ENCODE measurements at places on chromosomes 7 and 10. TPM values are rescaled to one million over a fixed set of nuclear protein-coding genes. Genes with fewer than 3 reads are reported as not detected.

The ACTR3C gene
- polyA plus RNA-seq = 4.0 TPM

DNA sequence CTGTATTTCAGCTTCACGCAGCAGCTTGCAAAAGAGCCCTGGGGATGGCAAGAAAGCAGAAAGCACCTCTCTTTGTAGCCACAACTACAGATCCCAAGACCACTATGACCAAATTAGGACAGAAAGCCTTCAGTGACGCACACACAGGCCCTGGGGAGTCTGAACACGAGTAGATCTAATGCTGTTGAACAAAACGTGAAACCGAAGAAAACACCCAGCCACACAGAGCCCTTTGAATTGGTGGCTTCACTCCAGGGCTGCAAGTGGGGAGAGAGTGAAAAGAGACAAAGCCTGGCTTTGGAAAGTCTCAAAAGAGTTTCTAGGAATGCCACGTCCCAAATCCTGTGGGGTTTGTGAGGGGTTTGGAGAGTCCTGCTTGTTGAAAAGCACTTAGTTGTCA lies 28.4 kb downstream of the PLXNA4 start:
- no peak for DNase-seq

DNA sequence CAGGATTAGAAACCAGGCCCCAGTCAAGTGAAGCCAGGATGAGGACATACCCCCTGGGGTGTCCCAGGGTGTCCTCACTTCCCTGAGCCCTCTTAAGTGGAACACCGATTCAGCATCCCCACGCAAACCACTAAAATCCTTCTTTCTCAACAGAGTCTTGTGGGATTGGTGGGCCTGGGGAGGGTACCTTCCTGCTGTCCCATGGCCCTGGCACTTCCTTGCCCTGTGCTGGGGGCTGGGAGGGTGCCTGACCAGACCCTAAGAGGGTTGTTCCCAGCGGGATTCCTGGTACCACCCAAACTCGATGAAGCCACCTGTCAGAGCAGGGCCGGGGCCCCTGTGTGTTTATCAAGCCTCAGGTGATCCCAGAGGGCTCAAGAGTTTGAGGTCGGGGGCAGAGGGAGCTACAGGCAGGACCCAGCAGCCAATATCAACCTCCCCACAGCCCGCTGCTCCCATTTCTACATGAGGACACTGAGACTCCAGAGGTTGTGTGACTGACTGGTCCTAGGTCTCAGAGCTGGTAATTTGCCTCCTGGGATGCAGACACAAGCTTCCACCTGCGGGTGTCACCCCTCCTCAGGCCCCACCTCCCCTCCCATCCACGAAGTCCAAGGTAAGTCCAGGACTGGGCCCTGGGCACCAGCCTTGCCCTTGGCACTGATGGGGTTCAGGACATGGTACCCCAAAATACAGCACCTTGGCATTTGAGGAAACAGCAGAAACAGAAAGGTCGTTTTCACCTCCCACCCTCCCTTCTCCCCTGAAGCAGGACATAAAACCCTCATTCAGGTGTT lies 31.4 kb downstream of the OAT start:
- DNase-seq = peak; percentile 26

DNA sequence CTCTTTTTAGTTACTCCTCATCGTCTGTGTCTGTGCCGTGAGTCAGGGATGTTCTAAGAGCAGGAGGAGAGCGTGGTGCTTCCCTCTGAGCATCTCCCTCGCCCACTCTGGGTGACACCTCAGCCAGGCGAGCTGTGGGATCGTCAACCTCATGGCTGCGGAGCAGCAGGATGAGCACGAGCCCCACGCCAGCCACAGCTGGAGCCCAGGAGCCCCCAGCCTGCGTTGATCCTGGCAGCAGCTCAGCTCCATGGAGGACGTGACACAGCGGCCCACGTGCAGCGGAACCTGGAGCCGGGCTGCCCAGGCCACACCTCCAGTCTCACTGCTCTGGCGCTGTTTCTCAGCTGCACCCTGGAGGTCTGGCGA lies 512.0 kb downstream of the PTPRN2 start:
- DNase-seq = no peak

GRCh38 chr7:97117035-97117371 lies 495 bp upstream of the SDHAF3 start:
- no peak for DNase-seq

DNA sequence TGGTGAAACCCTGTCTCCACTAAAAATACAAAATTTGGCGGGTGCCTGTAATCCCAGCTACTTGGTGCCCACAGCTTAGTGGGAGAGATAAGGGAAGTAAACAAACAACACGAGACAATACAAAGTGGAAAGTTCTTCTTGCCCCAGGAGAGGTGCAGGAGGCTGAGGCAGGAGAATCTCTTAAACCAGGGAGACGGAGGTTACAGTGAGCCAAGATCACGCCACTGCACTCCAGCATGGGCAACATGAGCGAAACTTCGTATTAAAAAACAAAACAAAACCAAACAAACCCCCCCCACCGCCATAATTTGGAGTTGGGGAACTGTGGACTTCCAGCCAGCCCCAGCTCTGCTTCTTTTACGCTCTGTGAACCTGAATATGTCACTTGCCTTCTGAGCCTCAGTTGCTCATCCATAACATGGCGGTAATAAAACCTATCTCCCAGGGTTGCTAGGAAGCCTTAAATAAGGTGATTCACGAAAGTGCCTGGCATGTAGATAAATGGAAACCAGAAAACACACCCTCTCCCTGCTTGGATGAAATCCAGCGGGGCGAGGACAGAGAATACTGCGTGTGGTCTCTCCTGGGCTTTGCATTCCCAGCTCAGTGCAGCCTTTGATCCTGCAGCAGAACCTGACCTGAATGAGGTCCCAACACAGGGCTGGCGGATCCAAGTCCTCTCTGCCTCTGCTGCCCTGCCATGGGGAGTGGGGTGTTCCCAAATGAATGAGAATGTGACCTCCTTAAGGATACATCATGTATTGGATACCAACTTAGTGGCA lies 10.2 kb downstream of the MLXIPL start:
- no peak for DNase-seq

- DNase-seq = no peak
Observed at GRCh38 chr7:142487124-142487523, 229.3 kb upstream of the PRSS58 start.

The BICC1 gene
- not detected for polyA plus RNA-seq

DNA sequence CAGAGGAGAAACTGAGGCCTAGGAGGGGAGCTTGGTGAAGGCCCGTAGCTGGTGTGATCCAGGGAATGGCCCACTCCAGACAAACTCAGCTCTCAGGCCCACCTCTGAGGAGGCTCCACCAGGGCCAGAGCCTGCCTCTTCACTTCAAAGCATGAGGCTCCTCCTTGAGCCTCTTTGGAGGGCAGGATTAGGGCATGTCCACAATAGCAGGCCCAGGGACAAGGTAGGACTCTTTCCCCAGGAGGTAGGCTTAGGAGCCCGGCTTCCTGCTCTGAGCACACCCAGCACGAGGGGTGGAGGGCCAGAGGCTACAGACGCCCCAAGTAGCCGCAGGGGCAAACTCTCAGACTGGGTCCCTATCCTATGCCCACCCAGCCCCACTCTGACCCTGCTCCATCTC lies 164.6 kb upstream of the ZMIZ1 start:
- DNase-seq = no peak

DNA sequence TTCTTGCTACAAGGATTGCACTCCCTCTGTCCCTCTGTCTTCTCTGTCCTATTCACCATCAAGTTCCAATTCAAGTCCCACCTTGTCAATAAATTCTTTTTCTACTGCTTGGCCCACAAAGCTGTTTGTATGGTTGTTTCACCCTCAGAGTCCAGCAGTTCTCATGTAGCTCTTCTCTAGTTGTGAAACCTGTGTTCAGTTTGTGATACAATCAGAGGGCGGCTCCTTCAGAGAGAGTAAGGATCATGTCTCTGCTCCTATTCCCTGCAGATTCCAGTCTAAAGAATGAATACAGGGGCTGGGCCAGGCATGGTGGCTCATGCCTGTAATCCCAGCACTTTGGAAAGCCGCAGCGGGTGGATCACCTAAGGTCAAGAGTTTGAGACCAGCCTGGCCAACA lies 126.6 kb upstream of the BET1 start:
- DNase-seq = no peak

- DNase-seq = no peak
Observed at GRCh38 chr10:44883593-44884331, 27.4 kb upstream of the TMEM72 start.

- no peak for DNase-seq
Observed at GRCh38 chr10:50615658-50616057, 8.1 kb downstream of the SGMS1 start.

GRCh38 chr10:119872860-119873681 lies 428 bp upstream of the MCMBP start:
- DNase-seq = peak; percentile 96

The BHLHA15 gene
- polyA plus RNA-seq = 0.66 TPM

The NHLRC2 gene
- 5.9 TPM for polyA plus RNA-seq

DNA sequence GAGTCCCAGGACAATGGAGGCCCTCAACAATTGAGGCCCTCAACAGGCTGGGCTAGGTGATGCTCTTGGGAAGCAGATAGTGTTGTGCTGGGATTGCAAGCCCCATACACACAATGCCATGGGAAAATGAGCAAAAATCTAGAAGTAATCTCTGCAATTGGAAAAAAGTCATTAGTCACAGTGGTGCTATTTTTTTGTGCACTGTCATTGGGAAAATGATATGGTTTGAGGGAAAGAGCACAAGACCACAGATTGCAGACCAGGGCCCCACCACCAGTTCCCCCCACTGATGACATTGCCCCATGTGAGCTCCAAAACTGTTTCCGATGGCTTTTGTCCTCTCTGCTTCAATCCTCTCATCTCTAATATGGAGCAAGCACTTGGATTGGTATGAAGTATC lies 1.9 kb downstream of the KCTD7 start:
- DNase-seq = no peak

DNA sequence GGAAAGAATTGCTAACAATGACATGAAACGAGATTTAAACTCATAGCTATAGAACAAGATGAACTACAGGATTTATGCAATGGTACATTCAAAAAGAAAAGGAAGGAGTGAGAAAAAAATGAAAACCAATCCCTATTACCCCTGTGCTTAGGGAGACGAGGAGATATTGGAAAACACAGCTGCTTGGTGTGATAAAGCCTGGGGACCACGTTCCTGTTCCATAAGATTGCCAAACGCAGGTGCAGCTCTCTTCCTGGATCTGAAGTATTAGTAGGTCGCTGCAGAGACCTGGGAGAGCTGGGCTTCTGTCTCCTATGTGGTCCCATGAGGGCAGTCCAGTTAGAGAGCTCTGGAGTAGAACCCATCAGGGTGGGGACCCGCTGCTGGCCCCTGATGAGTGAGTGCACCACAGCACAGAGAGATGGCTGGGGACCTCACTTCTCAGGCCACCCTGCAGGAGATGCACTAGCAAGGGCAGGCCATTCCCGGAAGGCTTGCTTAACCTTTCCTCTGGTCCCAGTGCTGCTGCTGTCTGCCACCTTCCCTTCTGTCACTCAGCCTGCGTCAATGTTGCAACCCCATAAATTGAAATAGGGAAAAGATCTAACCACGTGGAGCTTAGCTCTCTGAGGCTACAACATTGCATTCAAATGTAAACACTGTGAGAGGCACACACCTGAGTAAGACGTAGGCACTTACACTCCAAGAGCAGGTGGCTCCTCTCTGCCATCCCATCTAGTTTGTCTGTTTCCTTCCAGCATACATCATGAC lies 57.9 kb downstream of the MTPN start:
- DNase-seq = no peak

The PRKCQ gene
- 0.85 TPM for polyA plus RNA-seq

DNA sequence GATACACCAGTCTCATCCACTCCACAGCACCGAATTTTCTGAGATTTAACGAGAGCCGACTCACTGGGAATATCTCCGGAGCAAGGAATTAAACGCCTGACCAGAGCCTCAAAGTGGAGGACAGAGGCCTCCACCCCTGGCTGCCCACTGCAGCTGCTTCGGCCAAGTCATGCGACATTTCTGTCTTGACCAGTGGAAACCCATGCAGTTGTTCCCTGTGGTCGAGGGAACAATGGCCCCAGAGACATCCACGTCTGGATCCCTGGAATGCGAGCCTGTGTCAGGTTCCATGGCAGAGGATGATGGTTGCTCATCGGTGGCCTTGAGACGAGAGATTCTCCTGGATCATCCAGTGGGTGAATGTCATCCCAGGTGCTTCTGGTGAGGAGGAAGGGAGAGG lies 65.7 kb upstream of the INSIG1 start:
- DNase-seq = no peak

DNA sequence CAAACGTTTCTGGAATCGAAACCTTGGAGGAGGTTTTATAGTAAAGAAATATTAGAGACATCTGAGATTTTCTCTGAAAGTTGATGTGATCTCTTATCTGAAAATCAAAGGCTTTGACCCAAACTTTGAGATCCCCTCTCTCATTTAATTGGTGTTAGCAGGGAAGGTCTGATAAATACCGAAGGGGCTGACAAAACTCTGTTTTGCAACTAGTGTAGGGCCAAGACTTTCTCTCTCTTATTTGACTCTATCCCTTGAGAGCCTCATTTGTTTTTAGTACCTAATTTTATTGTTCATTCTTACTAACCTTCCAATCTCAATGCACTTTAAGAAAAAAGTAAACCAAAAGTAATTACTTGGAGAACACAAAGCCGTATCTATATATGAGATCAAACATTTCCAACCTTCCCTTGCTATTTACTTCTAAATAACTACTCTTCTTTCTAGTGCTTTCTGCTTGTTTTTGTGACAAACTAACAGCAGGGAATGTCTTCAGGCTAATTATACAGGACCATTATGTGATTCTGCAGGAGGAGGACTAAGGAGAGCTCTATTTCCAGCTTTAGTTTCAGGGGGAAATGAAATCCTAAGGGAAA lies 33.4 kb upstream of the NPVF start:
- DNase-seq = no peak

DNA sequence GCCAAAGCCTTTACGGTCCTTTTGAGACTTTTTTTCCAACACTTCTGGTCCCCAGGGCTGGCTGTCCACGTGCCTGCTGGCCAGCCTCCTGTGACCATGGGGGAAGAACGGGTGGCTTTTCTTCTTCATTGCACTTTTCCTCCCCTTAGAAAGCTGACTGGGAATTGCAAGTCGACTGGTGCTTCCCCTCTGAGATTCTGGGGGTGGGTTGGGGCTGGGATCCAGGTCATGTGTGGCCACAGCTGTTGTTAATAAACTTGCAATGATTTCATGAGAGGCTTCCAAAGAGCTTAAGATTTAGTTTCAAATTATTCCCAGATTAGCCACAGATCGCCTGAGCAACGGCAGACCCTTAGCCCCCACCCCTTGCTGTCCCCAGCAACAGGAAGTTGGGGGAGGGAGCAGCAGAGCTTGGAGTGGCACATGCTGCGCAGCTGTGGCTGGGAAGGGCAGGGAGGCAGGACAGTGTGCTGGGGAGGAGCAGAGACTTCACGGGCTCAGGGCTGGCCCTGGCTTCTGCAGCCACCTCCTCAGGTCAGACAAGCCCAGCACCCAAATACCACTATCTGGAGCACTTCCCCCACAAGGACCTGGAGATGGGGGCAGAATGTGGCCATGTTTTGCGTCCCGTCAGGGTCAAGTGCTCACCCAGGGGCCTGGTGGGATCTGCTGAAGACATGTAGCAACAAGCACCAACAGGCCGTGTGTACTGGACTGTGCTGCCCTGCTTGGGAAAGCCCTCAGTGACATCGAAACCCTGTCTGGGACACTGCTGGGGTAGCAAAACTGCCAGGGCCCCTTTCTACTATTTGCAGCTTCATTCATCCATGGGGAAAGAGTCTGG lies 147.1 kb downstream of the RNF216 start:
- DNase-seq = no peak
